ENCODE measurements at places on chromosomes 7 and 10. TPM values are rescaled to one million over a fixed set of nuclear protein-coding genes. Genes with fewer than 3 reads are reported as not detected.

DNA sequence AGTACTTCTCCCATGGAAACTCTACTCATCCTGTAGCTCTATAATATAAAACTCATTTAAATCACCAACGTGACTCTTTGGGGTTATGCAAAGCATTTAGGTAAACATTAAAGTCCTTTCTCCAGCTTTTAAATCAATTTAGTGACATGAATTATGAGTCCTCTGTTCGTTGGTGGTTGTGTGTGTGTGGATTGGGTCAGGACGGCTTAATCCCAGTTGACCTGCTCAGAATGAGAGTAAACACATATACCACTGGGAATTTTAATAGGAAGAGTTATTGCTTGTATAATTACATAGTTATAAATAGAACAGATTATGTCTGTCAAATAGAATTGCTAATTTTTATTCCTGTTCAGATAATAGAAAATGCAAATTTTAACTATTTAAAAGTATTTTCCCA lies 30.7 kb upstream of the ADCY1 start:
- DNase-seq = no peak

GRCh38 chr7:105776068-105776790 lies 100.2 kb downstream of the ATXN7L1 start:
- no peak for DNase-seq

DNA sequence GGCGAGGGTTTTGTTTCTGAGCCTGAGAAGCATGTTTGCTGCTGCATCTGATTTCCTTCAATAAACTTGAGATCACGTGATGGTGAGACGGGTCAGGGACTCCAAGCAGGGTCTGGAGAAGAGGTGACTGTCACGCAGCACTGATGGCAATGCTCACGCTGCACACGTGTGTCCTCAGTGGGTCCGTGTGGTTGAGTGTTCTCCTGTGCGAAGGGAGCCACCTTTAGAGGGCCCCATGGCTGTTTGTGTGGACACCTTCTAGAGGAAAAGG lies 100.4 kb downstream of the WDR37 start:
- DNase-seq = no peak

- DNase-seq = no peak
These were observed 72.5 kb upstream of the UCN3 start for GRCh38 chr10:5292196-5292735.

- DNase-seq = peak; percentile 36
These were observed 50.5 kb upstream of the COBL start for GRCh38 chr7:51366930-51367613.

DNA sequence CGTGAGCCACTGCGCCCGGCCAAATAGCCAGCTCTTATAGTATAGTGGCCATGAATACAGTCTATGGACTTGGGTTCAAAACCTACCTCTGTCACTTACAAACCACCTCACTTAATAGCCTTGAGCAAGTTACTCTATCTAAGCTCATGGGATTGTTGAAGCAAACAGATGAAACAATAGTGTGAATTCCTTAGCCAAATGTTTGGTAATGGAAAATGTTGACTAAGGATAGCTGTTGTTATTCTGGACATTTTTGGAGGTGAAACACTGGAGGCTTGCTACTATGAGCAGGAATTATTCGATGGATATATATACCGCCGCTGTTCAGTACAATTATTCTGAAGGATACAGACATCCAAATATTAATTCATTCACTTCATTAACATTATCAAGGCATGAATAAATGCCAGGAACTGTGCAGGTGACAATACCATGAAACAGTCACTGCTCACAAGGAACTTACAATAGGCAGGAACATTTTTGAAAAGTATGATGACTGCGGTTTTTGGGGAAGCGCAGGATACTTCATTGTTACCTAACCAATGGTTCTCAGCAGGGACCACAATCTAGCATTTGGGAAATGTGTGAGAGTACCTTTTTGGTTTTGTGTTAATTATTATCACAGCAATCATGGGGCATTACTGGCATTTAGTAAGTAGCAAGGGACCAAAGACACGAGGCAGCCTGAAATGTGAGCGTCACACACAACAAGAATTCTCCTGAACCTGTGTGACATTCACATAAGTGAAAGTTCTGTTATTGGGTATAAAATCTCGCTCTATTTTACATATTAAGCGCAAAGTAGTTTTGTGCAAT lies 55.7 kb downstream of the CUBN start:
- DNase-seq = no peak

- no peak for DNase-seq
These were observed 12.4 kb upstream of the GSTK1 start for GRCh38 chr7:143250822-143251221.

BAIAP2L1 gene
- 0.16 TPM for total RNA-seq
